ENCODE measurements at places on chromosomes 3 and 15.
A peak's percentile ranks its signal among the peaks of the same experiment; 100 is the strongest.

- DNase-seq = no peak
- no peaks in the 10 kb centered on the region for H3K4me1 ChIP-seq
- no peaks in the 10 kb centered on the region for H3K36me3 ChIP-seq
- no peaks in the 10 kb centered on the region for H3K27me3 ChIP-seq
- H3K27ac ChIP-seq = no peak overlapping the region
- no peak overlapping the region for H3K4me3 ChIP-seq
These were observed 10.7 kb downstream of the CNTN6 start for GRCh38 chr3:1103525-1103924.

DNA sequence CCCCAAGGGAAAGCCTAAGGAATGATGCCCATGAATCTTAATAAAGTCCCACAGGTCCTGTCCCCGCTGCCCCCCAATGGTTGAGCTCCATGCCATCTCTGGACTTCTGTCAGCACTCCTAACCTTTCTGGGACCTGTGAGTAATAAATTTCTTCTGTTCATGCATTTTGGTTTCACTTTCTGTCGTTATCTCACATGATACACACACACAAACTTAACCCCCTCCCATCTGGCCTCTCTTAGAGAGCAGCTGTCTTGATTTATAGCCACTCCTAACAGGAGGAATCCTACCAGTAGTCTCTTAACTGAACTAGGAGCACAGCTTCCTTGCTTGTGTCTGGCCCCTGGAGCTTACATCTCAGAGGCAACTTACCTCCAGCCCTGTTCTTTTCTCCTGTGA lies 82.7 kb upstream of the SELENOK start:
- H3K36me3 ChIP-seq = no peaks in the 10 kb centered on the region
- DNase-seq = no peak
- no peaks in the 10 kb centered on the region for H3K27me3 ChIP-seq
- H3K27ac ChIP-seq = no peak overlapping the region
- no peak overlapping the region for H3K4me3 ChIP-seq

DNA sequence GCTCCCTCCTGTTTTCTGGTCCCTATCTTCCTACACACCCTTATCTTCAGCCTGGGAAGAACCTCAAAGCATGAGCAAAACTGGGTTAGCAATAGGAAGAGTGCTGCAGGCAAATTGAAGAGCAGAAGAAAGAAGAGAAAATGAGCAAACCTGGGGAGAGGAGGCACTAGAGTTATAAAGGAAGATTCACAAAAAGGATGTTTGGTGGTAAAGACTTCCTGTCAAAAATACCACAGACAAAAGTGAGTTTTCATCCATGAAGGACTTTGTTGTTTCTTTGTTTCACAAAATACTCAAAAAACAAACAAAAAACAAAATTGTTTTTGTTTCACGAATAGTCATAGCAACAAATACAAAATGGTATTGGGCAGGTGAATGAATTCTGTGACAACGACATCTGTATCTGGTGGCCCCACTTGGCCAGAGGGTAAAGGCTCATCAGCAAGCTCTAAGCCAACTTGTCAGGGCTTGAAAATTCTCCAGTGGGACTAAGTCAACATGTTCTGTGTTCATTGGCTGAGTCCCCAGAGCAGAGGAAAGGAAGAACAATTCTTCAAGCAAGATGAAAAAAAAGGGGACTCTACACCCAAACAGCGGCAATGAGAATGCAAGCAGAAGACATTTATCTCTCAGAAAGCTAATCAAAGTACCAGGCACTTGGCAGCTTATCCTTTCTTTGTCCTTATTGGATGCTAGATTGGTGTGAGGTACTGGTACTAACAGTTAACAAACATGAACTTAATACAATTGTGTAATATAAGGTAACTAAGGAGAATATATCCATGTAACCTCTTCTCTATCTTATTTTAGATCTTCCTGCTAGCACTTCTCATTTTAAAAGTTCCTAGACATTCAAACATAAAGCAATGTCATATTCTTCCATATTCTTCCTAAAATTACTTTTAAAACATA lies 9.7 kb downstream of the ATP8B4 start:
- no peaks in the 10 kb centered on the region for H3K36me3 ChIP-seq
- no peaks in the 10 kb centered on the region for H3K27me3 ChIP-seq
- no peak overlapping the region for H3K4me3 ChIP-seq
- no peaks in the 10 kb centered on the region for H3K4me1 ChIP-seq

- H3K36me3 ChIP-seq = no peaks in the 10 kb centered on the region
- no peak for DNase-seq
- H3K27ac ChIP-seq = no peak overlapping the region
- no peaks in the 10 kb centered on the region for H3K4me1 ChIP-seq
These were observed 59.0 kb downstream of the FRMD4B start for GRCh38 chr3:69326855-69327300.

DNA sequence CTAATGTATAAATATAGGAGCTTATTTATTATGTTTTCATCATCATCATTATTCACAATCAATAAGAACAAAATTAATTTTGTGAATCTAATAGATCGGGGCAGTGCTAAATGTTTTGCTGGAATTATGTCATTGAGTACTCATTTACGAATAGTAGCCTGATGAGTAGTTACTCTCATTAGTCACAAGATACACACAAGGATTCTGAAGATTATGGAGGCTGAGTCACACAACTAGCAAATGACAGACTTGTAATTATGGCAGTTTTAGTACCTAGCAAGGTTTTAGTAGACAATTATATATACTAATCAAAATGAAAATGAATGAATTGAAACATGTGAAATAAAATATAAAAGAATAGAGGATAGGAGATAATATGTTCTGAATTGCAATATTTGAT lies 954.2 kb downstream of the CADM2 start:
- H3K27ac ChIP-seq = no peak overlapping the region
- H3K36me3 ChIP-seq = no peaks in the 10 kb centered on the region
- no peaks in the 10 kb centered on the region for H3K27me3 ChIP-seq
- no peak for DNase-seq
- no peaks in the 10 kb centered on the region for H3K4me1 ChIP-seq

DNA sequence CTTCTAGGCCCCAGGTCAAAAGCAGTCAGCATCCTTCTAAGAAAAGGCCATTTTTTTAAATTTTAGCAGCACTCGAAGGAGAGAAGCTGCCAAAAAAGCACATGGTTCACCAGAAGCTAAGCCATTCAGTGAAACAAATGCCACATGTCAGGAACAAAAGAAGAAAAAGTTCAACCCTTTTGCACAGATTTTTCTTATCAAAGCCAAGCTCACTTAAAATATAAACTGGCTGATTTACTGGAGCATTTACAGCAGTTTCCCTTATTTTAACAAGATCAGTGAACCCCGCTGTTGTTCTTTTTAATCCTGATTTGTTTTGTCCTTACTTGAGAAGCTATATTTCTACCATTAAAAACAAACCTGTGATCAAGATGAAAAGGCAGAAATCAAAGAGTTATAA lies 46.5 kb upstream of the SYNPR start:
- no peak overlapping the region for H3K4me3 ChIP-seq
- H3K27me3 ChIP-seq = no peaks in the 10 kb centered on the region
- H3K27ac ChIP-seq = no peak overlapping the region
- no peaks in the 10 kb centered on the region for H3K36me3 ChIP-seq
- no peak for DNase-seq
- H3K4me1 ChIP-seq = no peaks in the 10 kb centered on the region

- H3K36me3 ChIP-seq = no peaks in the 10 kb centered on the region
- H3K4me1 ChIP-seq = no peaks in the 10 kb centered on the region
- H3K27me3 ChIP-seq = no peaks in the 10 kb centered on the region
- no peak overlapping the region for H3K27ac ChIP-seq
These were observed 538.5 kb upstream of the NECTIN3 start for GRCh38 chr3:110533089-110533488.

GRCh38 chr3:112894258-112894657 lies 47.6 kb upstream of the CD200R1L start:
- H3K36me3 ChIP-seq = no peaks in the 10 kb centered on the region
- no peak overlapping the region for H3K4me3 ChIP-seq
- H3K27me3 ChIP-seq = no peaks in the 10 kb centered on the region
- peak; percentile 29 for DNase-seq

- H3K27ac ChIP-seq = no peak overlapping the region
- no peaks in the 10 kb centered on the region for H3K36me3 ChIP-seq
- no peak overlapping the region for H3K4me3 ChIP-seq
- no peak for DNase-seq
These were observed 487.4 kb downstream of the FGF12 start for GRCh38 chr3:192239956-192240355.

GRCh38 chr15:65940618-65940909 lies 71.3 kb downstream of the RAB11A start:
- no peaks in the 10 kb centered on the region for H3K27me3 ChIP-seq
- H3K27ac ChIP-seq = no peak overlapping the region
- no peak overlapping the region for H3K4me3 ChIP-seq
- DNase-seq = no peak

GRCh38 chr3:160343132-160343531 lies 55.9 kb downstream of the IFT80 start:
- DNase-seq = no peak
- H3K4me3 ChIP-seq = no peak overlapping the region
- no peaks in the 10 kb centered on the region for H3K36me3 ChIP-seq
- H3K27ac ChIP-seq = no peak overlapping the region
- H3K27me3 ChIP-seq = no peaks in the 10 kb centered on the region

GRCh38 chr3:59772416-59773408 lies 722.9 kb upstream of the CFAP20DC start:
- no peaks in the 10 kb centered on the region for H3K4me1 ChIP-seq
- H3K27me3 ChIP-seq = no peaks in the 10 kb centered on the region
- no peak for DNase-seq

DNA sequence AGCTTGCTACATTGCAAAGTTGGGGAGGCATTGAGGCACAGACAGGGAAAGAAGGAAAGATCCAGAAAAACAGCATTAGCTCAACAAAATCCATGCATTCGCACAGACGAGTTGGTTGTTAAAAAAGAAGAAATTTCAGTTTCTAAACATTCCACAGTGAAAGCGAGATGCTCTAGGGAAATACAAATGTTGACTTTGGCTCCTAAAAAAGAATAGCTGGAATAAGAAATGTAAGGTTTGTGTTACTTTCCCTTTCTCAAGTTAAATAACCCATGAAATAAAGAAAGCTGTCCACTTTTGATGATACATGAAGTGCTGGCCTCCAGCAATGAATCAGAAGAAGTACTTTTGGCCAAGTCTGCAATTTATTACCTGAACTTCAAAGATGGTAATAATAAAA lies 465.1 kb downstream of the ERC2 start:
- H3K4me3 ChIP-seq = no peak overlapping the region
- H3K27ac ChIP-seq = no peak overlapping the region
- peaks cover 3% of the 10 kb centered on the region for H3K4me1 ChIP-seq
- 0 out of 2 replicates have a peak, but pooled peaks cover 1% of the 10 kb centered on the region for H3K27me3 ChIP-seq

- H3K27ac ChIP-seq = no peak overlapping the region
- no peak for DNase-seq
- peaks cover 5% of the 10 kb centered on the region for H3K36me3 ChIP-seq
- H3K4me3 ChIP-seq = peak overlapping the region; percentile 95
These were observed 520 bp downstream of the ZNF654 start for GRCh38 chr3:88059380-88060170.

- no peaks in the 10 kb centered on the region for H3K27me3 ChIP-seq
- no peak for DNase-seq
- H3K36me3 ChIP-seq = no peaks in the 10 kb centered on the region
- no peaks in the 10 kb centered on the region for H3K4me1 ChIP-seq
- H3K27ac ChIP-seq = no peak overlapping the region
- no peak overlapping the region for H3K4me3 ChIP-seq
These were observed 27.7 kb upstream of the CPNE4 start for GRCh38 chr3:132062535-132062934.
